ENCODE measurements at places on chromosomes 7 and 10.

DNA sequence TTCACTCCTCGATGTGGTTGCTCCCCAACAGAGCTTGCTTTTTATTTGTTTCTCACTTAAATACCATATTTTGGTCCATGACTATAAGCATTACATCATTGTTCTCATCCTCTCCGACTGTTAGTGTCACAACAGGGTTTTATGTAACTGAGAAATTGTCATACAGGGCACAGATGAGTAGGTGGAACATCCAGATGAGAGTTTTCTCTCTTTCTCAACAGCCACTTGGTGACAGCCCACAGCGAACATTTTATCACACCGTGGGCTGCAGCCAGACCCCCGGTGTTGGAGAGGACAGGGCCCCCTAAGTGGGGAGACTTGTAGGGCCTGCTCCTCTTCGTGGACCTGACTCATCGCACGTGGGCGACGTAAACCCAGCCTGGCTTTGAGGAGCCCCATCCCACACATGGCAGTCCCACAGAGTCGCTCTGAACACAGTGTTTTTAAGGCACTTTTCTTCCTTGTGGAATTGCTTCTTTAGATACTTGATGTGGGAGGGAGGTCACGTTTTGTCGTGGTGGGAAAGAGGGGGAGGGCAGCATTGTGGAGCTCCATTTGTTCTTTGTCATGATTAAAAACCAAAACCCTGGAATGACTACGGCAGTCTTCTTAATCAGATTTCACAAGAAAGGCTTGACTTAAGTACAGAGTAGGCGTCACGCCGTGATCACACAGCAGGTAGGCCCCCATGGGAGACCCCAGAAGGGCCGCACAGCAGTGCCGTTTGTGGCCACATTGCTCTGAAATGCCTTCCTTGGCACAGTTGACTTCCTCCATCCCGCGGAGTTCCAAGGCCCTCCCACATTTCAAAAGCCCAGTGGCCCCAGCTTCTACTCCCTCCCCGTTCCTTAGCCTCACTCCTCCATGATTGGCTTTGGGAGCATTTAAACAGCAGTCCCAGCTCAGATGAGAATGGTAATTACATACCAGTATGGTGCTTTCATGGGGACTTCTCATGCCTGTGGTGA lies 220.6 kb downstream of the CCDC3 start:
- peak; percentile 9 for DNase-seq

- DNase-seq, result no peak
Measured at GRCh38 chr7:158849768-158850544, 6.4 kb upstream of the DYNC2I1 start.

DNA sequence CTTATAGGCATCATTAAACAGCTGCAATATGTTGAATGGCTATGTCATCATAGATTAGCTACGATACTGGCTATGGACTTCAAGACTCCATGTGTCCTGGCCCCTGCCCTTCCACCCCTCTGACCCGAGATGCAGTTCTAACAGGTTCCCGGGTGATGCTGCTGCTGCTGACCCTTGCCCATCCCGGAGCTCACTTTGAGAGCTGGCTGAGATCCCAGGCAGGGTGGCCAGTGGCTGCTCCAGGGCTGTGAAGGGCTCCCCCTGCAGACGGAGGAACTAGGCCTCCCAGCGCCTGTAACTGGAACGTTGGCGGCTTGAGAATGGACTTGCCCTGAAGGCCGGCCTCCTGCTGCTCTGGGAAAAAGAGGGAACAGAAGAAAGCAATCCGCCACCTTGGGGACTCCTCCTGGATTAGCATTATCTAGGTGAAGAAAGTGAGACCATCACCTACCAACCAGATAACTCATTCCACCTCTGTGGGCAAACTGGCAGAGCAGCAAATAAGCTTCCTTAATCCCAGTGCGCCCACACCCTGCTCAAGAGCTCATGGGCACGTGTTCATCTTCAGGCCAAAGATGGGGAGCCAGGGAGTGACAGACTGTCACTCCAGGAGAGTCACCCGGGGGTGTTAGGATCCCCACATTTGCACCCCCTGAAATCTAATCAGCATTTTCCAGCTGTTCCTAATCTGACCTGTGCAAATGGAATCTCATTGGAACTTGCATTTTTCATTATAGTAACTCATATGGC lies 56.8 kb downstream of the PARP12 start:
- peak; percentile 18 for DNase-seq

- peak; percentile 39 for DNase-seq
Measured at GRCh38 chr10:102334101-102334500, 61.4 kb upstream of the NFKB2 start.

GRCh38 chr7:45267262-45267661 lies 109.7 kb downstream of the RAMP3 start:
- DNase-seq, result peak; percentile 1

DNA sequence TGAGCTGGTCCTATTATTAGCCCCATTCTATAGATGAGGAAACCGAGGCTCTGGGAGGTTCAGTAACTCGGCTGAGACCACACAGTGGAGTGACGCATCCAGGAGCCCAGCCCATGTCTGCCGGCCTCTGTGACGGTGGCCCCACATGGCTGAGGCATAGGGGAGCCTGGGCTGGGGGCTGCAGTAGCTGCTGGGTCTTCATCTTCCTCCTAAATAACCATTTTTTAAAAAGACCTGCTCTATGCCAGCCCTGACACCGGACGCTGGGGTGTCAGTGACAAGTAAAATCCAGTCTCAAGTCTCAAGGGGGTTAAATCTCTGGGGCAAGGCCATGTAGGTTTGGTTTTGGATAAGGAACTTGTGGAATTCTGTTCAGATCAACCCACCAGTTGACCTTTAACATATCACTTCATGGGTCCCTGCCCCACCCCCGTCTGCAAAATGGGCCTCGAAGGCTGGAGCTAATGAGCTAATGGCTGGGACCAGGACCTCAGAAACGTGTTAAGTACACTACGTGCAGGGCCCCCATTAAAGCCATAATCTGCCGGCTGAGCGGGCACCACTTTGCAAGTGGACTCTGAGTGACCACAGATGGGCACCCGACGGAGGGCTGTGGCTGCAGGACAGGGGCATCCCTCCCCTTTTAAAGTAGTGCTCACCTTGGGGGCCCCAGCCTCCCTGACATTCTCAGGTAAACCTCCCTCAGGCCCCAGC lies 136.5 kb upstream of the UNC5B start:
- DNase-seq, result no peak

DNA sequence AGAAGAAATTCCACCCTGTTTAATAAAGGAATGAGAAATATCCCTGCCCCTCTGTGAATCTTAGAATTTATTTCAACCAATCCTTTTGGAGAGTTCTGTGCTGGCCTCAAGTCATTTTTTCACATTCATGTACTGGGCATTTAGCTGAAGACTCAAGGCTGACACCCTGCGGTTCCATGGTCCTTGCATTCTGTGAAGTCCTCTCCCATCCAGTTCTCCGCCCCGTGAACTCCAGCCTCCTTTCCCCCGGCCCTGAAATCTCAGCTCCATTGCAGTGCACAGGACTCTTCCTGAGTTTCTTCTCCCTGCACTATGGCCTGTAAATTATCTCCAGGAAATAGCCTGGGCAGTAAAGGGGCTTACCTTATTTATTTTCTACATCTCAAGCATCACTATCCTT lies 183.0 kb upstream of the KCND2 start:
- DNase-seq, result peak; percentile 26

- peak; percentile 28 for DNase-seq
Measured at GRCh38 chr7:47846138-47846836, 102.0 kb downstream of the PKD1L1 start.

GRCh38 chr10:13308096-13308495 lies 8.2 kb upstream of the PHYH start:
- DNase-seq, result no peak

Data from AG10803 (cell line).